Activated CD4-positive, alpha-beta T cell treated with anti-CD3 and anti-CD28 coated beads, Interleukin-2, amount 10 ng/mL, durations not matched to agents 24 days and 14 days (primary cell): ENCODE measurements at places on chromosomes 6 and 20. TPM values are rescaled to one million over a fixed set of nuclear protein-coding genes. Genes with fewer than 3 reads are reported as not detected.

HTR1E gene
- not detected in 2 replicates for total RNA-seq

SLC13A3 gene
- total RNA-seq: not detected in 2 replicates

CCM2L gene
- not detected in 2 replicates for total RNA-seq

SRSF6 gene
- total RNA-seq: 206 TPM in 2 replicates

SIM1 gene
- total RNA-seq: not detected in 2 replicates

GRCh38 chr6:142855893-142856623 is 88.9 kb downstream of the HIVEP2 start:
- H3K4me3 ChIP-seq: peak overlapping the region; percentile 83
- H3K36me3 ChIP-seq: peaks cover 43% of the 10 kb centered on the region
- peaks cover 86% of the 10 kb centered on the region for H3K4me1 ChIP-seq
- peak overlapping the region; percentile 97 for H3K27ac ChIP-seq
- H3K27me3 ChIP-seq: no peaks in the 10 kb centered on the region

DNA sequence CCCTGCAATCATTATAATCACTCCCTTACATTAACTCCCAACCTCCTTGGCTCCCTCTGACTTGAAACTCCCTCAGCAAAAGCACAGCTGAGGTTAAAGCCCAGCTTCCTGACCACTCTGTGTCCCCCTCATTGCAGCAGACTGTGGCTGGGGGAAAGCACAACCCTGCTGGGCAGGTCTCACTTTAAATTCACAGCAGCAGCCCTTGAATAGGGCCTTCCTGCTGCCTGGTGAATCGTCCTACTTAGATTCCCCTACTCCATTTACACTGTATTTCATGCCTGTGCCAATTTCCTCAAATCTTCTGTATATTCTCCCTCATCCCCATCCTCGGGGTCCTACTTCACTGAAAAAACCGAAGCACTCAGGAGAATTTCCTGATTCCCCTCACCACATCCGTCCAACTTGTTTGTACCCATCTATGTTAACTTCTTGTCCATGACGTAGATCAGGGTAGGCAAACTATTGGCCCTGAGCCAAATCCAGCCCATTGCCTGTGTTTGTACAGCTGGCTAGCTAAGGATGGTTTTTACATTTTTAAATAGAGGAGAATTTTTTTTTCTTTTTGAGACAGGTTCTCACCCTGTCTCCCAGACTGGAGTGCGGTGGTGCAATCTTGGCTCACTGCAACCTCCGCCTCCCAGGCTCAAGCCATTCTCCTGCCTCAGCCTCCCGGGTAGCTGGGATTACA is 31.5 kb upstream of the GCM1 start:
- DNase-seq: peak; percentile 69
- no peaks in the 10 kb centered on the region for H3K36me3 ChIP-seq
- H3K4me1 ChIP-seq: peaks cover 3% of the 10 kb centered on the region
- no peak overlapping the region for H3K4me3 ChIP-seq
- no peaks in the 10 kb centered on the region for H3K27me3 ChIP-seq
- peak overlapping the region; percentile 53 for H3K27ac ChIP-seq

DNA sequence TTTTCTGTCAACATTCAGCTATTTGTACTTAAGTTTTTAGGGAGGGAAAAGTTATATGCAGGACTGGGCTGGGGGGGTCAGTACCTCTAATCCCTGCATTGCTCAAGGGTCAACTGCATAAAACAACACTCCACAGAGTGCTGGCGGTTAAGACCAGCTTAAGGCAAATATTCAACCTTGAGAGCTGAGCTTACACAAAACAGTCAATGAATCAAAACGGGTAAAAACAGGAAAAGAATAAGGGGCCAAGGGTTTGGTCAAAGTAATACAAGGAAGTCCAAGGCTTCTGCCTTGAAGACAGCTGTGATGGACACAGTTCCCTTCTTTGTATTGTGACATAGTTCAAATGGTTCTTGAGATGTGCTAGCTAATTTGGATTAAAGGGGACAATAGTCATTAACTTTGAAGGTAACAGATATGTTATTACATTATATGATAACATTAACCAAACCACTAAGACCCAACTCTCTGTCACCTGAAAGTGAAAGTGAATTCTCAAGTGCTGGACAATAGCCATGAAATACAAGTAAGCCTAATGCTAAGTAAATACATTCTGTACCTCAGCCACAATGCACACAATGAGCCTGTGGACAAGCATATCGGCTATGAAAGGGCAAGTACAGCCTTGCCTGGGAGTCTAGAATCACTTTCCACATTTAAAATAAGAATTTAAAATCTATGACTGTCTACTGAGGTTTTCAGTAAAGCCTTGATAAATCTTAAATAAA is 106.8 kb downstream of the PDE10A start:
- DNase-seq: no peak
- H3K27ac ChIP-seq: no peak overlapping the region
- no peak overlapping the region for H3K4me3 ChIP-seq
- H3K36me3 ChIP-seq: no peaks in the 10 kb centered on the region
- no peaks in the 10 kb centered on the region for H3K27me3 ChIP-seq

GRCh38 chr20:2991532-2991931 is 51.9 kb upstream of the GNRH2 start:
- peaks cover 36% of the 10 kb centered on the region for H3K4me1 ChIP-seq
- no peak overlapping the region for H3K27ac ChIP-seq
- no peak for DNase-seq
- H3K4me3 ChIP-seq: no peak overlapping the region
- no peaks in the 10 kb centered on the region for H3K27me3 ChIP-seq

GRCh38 chr6:27980111-27980510 is 23.1 kb downstream of the OR2B6 start:
- no peak for DNase-seq
- H3K4me3 ChIP-seq: no peak overlapping the region
- no peak overlapping the region for H3K27ac ChIP-seq
- H3K27me3 ChIP-seq: peaks cover 23% of the 10 kb centered on the region

GRCh38 chr6:88238065-88238464 is 71.9 kb upstream of the CNR1 start:
- no peaks in the 10 kb centered on the region for H3K27me3 ChIP-seq
- no peak for DNase-seq
- H3K4me3 ChIP-seq: no peak overlapping the region
- no peaks in the 10 kb centered on the region for H3K36me3 ChIP-seq

- peaks cover 30% of the 10 kb centered on the region for H3K27me3 ChIP-seq
- H3K4me1 ChIP-seq: no peaks in the 10 kb centered on the region
- DNase-seq: no peak
- H3K36me3 ChIP-seq: no peaks in the 10 kb centered on the region
- no peak overlapping the region for H3K27ac ChIP-seq
These were observed 141.0 kb upstream of the ESR1 start for GRCh38 chr6:151666526-151666925.

DNA sequence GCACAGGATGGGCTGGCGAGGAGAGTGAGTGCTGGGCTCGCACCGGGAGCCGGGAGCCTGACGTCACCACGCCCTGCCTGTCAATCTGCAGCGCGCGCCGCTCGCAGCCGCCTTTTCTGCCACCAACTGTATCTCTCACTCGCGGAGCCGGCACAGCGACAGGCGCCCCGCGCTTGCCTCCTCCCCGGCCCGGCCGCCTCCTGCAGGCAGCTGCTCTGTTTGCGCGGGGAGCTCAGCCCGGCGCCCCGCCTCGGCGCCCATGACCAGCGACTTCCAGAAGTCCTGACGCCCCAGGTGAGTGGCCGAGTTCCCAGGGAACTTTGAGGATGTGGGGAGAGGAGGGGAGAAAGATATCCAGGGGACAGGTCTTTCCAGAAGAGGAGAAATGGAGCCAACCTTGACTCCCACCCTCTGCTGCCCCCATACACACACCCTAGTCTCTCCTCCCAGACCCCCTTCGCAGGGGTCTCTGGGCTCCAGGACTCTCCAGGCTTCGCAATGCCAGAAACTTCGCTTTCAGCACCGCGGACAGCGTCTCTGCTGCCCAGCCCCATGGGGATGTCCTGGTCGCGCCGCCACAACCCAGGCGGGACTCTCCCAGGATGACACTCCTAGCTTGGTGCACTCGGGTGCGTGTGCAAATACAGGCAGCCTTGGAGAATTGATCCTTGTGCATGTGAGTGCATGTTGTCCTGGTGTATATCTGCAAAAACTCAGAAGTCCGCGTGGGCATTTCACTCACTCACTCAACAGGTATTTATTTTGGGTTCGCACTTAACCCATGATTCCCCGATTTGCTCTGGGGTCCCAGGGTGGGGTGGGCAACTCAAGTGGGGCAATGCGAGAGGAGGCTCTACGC is at the start of gene GPR6:
GPR6 (plus strand) TSS at position 138 of the 859 bp plus-strand sequence. CDS start 802 bp downstream, outside the sequence.
- no peaks in the 10 kb centered on the region for H3K4me1 ChIP-seq
- DNase-seq: peak; percentile 88
- H3K36me3 ChIP-seq: no peaks in the 10 kb centered on the region
- no peak within 1 kb of the TSS for H3K27ac ChIP-seq

DNA sequence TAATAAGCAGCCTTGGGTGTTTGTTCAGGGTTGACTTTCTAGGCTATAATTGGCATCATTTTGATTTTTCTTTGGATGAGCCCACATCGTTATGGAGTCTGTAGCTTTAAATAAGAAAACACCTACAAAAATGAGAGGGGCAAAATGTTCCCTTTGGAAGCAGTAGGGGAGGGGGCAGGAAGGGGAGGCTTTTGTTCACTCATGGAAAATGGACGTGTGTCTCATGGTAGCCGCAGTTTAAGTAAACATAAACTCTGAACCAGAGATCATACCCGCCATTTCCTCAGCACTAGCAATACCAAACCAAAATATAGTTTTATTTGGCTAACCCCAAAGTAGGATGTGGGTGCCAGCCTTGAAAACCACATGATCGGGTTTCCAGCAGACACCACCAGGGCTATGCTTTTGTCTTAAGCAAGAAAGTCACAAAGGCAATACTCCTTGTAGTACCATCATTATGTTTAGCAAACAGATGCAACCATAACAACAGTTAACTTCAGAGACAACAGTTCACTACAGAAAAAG is 572.5 kb upstream of the JAG1 start:
- H3K4me1 ChIP-seq: no peaks in the 10 kb centered on the region
- H3K36me3 ChIP-seq: no peaks in the 10 kb centered on the region
- no peak for DNase-seq
- no peak overlapping the region for H3K4me3 ChIP-seq

DNA sequence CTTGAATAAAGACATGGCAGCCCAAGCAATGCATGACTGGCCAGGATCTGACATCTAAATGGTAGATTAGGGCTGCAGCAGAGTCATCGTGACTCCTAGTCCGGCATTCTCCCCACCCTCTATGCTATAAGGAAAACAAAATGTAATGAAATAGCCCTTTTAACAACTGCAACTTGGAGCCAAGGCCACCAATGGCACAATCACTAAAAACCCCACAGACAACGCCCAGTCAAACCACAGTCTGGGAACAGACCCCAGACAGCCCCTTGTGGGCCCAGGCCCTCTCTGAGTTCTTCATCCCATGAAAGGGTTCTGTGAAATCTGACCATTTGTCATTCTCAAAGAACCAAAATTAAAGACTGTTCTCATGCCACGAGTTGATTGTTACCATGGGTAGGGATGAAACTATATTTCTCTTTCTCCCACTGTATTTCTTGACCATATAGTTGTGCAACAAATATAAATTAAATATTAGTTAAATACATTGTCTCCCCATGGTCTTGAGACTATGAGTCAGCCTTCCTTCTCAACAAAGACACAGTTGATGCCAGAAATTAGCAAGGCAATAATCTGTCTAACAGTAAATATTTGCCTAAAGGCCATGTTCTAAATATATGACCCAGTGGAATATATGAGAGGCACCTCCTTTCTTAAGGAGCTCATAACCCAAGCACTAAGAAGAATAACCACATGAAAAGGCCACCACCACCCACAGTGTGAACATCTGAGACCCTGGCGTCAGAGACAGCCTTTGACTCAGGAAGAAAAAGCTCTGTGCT is 85.6 kb upstream of the SSTR4 start:
- no peak for DNase-seq
- no peaks in the 10 kb centered on the region for H3K4me1 ChIP-seq
- no peak overlapping the region for H3K27ac ChIP-seq
- no peaks in the 10 kb centered on the region for H3K27me3 ChIP-seq
- no peak overlapping the region for H3K4me3 ChIP-seq

DNA sequence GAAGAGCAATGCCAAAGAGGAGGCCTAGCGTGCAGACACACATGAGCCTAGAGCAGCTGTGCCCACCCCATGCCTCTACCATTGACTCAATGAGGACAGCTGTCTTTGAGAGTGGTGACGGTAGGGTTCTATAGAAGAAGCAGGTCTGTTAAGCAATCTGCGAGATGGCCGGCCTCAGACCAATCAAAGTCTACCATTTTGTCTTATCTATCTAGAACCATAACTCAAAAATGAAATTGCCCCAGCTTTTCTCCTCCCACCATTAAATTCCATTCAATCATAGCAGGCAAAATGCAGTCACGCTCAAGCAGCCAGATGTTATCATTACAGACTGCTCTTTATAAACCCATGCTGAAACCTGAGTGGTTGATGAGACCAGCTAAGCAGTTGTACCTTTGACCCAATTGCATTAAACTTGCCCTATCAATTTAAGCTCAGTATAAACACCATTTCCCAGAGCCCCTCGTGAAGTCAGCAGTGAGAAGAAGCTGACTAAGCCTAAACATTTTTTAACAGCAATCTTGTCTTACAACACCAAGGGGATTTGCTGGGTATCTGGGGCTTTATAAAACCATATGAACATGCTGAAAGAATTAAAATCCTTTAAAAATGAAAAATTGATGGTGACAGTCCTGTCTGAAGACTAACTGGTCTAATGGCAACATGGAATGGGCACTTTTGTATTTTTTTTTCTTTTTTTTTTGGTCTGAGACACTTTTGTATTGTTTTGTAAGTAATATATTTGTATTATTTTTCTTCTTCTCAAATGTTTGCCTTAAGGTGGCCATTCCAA is 57.5 kb downstream of the FOXC1 start:
- no peaks in the 10 kb centered on the region for H3K4me1 ChIP-seq
- H3K36me3 ChIP-seq: no peaks in the 10 kb centered on the region
- H3K27ac ChIP-seq: no peak overlapping the region
- DNase-seq: no peak

GRCh38 chr6:68572975-68573374 is 62.1 kb upstream of the ADGRB3 start:
- no peak overlapping the region for H3K27ac ChIP-seq
- H3K4me1 ChIP-seq: no peaks in the 10 kb centered on the region
- no peak overlapping the region for H3K4me3 ChIP-seq
- no peak for DNase-seq

DNA sequence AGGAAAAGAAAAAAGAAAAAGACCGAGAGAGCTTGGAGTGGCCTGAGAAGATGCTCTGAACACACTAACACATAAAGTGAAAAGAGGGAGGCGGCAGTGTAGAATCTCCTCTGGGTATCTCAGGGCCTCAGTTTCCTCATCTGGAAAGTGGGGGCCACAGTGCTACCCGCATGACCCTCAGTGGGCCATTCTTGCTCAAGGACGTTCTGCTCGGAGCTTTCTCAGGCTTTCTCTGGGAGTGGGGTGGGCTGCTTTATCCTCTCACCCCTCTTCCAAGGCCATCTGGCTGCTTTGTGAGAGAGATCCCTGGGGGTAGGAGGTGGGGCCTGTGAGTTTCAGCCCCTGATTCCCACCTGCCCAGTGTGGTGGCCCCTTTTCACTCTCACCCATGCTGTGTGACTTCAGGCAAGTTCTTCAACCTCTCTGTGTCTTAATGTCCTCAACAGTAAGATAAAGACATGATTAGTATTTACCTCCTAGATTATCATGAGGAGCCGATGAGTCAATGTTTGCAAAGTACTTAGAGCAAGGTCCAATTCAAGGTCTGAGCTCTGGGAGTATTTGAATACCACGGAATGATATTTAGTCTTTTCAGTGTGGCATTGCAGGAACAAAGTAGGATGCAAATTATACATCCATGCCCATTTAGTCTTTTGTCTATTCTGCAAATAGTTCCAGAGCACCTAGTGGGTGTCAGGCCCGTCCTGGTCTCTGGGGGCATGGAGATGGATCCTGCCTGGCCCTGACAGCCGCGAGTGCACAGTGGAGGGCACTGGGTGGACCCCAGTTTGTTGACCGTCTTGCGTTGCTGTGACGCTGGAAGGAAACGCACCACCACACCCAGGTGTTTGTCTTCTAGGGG is 34.3 kb downstream of the SRC start:
- no peak overlapping the region for H3K4me3 ChIP-seq
- no peak overlapping the region for H3K27ac ChIP-seq
- peaks cover 7% of the 10 kb centered on the region for H3K27me3 ChIP-seq
- no peaks in the 10 kb centered on the region for H3K36me3 ChIP-seq
